ENCODE measurements at places on chromosomes 6 and 20.

GRCh38 chr20:7426890-7427496 is 513.3 kb downstream of the HAO1 start:
- no peak for DNase-seq

- no peak for DNase-seq
These were observed 144.7 kb upstream of the HDAC2 start for GRCh38 chr6:114115652-114116051.

DNA sequence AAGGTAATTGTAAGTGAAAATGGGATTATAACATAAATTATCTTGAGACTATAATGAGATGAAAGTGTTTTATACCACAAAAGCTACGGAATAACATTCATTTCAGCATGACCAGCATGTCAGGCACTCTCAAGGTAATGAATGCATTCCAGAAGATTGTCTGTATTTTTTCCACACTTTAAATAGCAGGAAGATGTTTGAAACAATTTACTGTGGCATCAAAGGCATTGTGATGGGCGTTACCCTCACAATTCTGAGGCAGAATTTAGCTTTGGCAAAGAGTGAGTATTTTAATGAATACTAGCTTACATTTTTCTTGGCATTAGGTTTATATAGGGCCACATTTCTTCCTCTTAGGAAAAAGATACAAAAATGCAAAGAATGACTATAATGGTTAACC is 627.2 kb downstream of the BCKDHB start:
- DNase-seq, result no peak

DNA sequence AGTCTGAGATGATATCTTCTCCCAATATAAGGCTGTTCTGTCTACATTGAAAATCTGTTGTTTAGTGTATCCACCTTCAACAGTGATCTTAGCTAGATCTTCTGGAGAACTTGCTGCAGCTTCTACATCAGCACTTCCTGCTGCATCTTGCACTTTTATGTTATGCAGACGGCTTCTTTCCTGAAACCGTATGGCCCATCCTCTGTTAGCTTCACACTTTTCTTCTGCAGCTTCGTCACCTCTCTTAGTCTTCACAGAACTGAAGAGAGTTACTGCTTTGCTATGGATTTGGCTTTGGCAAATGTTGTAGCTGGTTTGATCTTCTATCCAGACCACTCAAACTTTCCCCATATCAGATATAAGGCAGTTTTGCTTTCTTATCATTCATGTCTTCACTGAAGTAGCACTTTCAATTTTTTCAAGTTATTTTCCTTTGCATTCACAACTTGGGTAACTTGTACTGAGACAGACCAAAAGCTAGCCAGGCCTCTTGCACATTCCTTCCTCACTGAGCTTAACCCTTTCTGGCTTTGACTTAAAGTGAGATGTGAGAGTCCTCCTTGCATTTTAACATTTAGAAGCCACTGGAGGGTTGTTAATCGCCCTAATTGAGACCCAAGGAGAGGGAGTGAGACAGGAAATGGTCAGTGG is 110.1 kb downstream of the PREP start:
- no peak for DNase-seq

DNA sequence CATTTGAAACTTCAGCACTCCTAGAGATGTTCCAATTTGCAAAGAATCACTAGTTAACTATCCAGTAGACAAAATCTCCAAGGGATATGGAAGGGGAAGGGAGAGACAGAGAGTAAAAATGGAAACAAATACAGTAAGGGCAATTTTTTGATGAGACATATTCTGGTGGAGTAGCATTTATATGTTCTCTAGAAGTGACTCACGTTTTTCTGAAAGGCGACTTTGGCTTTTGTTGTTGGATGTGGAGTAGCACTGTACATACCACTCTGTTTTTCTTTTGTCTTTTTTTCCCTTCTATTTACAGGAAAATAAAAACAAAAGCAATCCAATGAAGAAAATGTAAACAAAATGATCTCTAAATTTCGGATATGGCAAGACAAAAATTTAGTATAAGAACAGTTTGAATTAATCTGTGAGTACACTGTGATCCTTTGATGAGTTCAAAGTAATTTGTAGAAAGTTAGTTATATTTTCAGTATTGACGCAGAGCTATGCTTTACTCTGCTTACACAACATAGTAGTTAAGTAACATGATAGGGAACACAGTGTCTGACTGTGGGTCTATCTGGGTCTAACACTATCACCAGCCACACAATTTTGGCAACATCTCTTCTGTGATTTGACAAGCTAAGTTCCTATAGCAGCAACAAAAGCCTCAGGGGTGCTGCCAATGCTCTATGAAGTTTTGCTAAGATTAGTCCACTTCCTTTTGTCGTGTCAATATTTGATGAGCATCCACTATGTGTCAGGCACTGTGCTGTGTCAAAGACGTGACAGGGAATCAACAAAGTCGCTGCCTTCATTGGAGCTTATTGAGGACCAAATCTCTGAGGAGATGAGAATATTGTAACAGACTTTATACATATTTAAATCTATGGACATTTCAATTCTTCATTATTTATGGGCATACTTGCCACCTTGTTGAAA is 27.3 kb upstream of the TAGAP start:
- no peak for DNase-seq

DNA sequence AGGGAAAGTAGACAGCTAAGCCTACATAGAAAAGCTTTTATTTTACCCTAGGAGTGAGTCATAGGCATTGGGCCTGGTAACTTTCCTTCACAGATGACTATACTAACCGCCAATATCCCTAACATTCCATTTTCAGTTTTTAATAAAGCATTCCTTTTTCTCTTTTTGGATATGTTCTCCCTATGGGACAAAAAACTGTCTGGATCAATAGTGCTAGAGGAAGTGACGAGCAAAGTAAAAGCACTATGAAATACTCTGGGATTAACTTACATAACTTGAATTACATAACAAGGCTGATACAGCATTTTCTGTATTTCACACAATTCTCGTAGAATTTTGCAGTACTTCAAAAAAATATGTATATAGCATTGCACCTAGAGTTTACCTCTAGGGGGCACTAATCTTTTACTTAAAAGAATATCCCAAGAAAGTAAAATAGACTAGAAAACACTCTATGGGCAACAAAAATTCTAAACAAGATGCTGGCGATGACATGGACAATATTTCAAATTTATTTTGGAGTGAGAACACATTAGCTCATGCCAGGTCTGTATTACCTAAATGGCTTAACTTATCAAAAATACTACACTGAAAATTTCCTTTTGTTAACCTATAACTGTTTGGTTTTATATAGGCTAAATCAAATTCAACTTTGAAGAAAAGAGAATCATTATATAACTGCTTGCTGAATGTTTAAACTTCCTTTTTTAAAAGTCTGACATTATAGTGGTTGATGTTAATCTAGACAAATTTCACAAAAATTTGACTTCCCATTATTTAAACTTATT is 66.3 kb upstream of the DST start:
- DNase-seq, result no peak

DNA sequence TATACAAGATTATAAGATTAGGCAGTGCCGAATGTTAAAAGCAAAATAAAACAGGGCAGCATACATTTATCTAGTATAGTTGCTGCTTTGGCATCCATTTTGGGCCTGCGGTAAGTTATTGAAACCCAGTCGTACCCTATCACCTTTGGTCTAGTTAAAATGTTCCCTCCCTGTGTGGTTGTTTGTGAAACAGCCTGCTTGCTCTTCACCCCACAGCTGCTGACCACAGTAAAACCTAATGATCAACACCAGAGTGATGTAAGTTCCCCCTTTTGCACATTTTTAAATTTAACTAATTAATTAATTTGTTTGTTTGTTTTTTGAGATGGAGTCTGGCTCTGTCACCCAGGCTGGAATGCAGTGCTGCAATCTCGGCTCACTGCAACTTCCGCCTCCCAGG is 50.3 kb upstream of the TXNDC5 start:
- DNase-seq, result no peak

GRCh38 chr6:91476000-91476399 is 889.1 kb upstream of the MAP3K7 start:
- no peak for DNase-seq

DNA sequence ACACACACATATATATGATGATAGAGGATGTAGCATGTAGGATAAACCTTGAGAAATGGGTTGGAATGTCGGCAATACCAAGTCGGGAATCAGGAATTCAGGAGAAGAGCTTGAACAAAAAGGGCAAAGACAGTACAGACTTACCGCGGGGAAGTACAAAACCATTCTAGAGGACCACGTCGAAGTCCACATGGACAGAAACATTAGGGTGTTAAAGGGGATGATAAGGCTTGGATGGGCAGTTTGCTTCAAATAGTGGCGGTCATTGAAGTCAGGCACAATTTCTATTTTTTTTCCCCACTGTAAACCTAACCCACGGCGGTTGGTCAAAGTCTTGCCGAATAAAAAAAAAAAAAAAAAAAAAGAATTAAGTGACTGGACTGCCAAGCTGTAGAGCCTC is 766 bp upstream of the NUS1 start:
- no peak for DNase-seq

GRCh38 chr20:58056921-58057686 is 171.3 kb downstream of the ANKRD60 start:
- DNase-seq, result no peak

- no peak for DNase-seq
These were observed 13.0 kb downstream of the REM1 start for GRCh38 chr20:31488115-31488514.

DNA sequence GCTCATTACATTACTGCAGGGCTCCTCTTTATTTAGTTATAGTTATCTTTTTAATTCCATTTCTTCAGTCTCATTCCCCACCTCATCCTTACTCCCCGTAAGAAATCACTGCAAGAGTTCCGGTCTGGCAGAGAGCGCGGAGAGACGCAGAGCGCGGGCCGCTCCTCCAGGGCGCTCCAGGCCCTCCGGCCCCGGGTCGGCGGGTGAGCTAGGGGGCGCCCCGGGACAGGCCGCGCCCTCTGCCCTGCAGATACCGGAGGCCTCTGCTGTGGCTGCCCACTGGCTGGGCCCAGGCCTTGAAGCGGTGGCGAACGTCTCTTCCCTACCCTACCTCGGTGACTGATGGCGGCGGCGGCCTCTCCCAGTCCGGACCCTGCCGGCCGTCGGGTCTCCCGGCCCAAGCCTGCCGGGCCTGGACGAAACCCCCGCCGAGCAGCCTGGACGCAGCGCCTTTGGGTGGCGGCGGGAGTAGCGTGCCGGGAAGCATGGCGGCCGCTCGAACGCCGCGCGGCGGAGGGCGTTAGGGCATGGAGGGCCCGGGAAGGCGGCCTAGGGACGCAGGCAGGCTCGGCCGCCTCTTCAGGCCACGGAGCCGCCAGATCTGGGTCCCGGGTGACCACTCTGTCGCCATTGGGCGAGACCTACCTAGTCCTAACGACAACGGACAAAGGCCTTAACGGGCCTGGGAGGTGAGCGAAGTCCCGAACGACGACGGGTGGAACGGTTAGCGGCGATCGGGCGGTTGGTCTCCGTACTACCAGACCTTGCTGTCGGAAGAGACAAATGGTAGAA is 16.4 kb upstream of the HMGN4 start:
- DNase-seq, result peak; percentile 26

- DNase-seq, result no peak
These were observed 7.5 kb upstream of the DST start for GRCh38 chr6:56650191-56650590.

All from thoracic aorta (tissue), 2 donors.